ENCODE measurements at places on chromosomes 12 and 14.

DNA sequence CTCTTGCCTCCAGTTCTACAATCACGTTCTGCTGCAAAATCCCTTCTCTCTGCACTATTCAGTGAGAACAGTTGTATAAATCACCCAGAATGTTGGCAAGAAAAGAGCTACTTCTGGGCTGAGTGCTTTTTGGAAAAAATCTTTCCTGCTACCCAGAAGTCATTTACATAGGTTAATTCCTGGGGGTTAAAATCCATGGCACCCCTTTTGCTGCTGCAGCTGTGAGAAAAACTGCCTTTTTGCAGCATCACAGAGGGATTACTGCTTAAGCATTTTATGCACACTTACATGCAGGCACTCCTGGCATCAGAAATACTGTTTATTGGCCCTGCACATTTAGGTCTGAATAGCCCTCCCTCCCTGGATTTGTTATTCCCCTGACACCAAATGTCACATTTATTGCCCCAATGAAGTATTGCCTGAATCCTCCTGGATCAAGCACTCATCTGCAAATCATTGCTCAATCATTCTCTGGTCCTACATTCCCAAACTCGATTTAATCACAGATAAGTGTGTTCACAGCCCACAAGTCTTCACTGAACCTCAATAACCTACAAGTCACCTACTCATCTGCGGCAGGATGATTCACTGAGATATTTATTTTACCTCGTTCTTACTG is 43.1 kb upstream of the CCDC196 start:
- no peak for DNase-seq

- no peak for DNase-seq
These were observed 78.3 kb downstream of the LGMN start for GRCh38 chr14:92670160-92670559.

GRCh38 chr12:119692997-119693396 is 25.1 kb downstream of the PRKAB1 start:
- DNase-seq: no peak

DNA sequence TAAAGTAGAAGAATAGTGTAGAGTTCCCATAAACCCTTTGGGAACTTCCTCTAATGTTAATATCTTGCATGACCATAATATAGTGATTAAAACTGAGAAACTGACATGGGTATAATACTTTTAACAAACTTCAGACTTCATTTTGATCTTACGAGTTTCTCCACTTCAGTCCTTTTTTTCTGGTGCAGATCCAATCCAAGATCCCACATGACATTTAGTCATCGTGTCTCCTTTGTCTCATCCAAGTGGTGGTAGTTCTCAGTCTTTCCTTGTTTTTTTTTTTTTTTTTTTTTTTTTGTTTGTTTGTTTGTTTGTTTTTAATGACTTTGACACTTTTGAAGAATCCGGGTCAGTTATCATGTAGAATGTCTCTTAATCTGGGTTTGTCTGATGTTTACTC is 179.2 kb downstream of the CACNA1C start:
- no peak for DNase-seq

DNA sequence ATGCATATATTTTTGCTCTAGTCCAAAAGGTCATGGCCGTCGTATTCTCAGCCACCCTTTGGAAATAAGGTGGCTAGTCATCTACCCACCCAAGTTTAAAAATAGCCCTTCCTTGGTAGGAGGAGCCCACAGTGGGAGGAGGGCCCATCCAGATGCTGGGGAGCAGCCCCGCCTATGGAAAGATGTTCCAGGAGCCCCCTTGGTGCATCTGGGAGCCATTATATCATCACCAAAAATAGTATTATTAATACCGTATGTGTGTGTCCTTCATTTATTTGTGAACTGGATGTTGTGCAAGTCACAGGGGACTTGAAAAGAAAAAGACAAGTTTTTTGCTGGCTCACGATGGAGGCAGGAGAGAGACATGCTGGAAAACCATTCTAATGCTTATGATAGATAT is 34.0 kb downstream of the EMP1 start:
- no peak for DNase-seq

DNA sequence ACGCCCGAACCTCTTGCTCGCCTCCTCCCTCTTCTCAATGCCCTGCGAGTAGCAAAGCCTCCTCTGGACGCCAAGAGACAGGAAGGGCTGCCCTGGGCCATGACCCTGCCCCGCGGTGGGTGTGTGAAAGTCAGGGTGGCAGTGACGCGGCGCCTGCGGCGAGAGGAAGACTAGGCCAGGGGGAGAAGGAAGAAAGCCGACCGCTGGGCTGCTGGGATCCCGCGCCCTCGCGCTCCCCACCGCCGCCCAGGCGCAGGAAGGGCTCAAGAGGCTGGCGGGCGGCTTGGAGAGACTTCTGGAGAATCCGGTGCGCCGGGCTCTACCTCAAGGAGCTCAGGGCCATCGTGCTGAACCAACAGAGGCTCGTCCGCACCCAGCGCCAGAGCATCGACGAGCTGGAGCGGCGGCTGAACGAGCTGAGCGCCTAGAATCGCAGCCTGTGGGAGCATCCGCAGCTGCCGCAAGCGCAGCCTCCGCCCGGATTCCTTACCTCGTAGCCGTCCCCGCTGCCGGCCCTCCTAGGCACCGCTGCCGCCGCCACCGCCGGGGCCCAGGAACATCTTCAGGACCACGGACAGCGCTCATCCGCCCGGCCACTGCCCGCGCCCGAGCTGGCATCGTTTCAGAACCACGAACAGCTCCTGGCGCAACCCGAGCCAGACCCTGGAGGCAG is 105.0 kb upstream of the PRB2 start:
- peak; percentile 15 for DNase-seq

GRCh38 chr12:50353869-50354593 is 42.4 kb downstream of the FAM186A start:
- no peak for DNase-seq

- DNase-seq: no peak
These were observed 29.1 kb downstream of the ALX1 start for GRCh38 chr12:85309125-85309566.

- no peak for DNase-seq
These were observed 274.6 kb downstream of the RAD51B start for GRCh38 chr14:68094158-68094557.

GRCh38 chr12:3611860-3612703 is 121.1 kb downstream of the PRMT8 start:
- no peak for DNase-seq

DNA sequence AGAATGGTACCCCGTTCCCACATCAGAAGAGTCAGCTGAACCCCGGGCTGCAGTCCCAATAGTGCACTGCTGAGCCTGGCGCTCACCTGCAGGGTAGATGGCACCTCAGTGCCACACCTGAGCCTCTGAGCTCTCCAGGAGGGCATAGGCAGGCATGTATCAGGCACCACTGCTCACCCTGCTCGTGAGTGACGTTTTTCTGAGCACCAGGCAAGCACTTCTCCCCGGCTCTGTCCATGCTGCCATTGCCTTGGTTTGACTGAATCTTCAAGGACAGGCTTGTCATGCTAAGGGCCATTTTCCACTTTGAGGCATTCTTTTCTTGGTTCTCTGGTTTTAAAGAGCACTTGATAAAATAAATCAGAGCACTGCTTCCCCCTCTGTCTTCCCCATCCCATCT is 161.6 kb upstream of the PRMT8 start:
- DNase-seq: no peak

DNA sequence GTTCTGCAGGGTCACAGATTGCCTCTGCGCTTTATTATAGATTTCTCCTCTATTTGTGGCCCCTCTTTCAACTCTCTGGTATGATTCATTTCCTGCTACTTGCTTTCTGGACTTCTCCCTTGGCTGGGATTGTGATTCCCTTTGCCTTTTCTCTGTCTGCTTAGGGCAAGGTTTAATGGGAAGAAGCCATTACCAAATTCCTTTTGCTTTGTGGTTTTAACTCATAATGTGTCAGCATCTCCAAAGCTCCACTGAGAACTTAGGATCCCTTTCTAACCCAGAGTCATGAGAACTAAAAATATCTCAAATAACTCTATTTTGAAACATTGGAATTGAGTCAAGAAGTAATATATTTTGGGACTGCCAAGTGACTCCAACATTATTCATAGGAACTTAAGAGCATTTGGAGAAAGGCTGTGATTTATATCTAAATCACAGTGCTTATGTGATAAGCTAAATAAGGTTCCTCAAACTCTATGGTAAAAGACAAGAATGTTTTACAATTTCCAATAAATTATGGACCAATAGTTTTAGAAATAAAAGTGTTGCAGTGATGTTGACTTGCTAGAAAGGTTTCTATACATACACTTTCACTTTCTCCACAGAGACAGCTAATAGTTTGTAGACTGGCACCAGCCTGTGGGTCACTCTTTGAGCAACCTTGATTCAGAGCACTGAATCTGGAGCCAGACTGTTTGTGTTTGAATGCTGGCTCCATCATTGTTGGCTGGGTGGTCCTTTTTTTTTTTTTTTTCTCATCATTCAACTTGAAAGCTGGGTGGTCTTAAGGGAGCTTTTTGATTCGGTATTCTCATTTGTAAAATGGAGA is 93.9 kb downstream of the DACT1 start:
- DNase-seq: no peak

GRCh38 chr12:85468356-85469157 is 188.5 kb downstream of the ALX1 start:
- DNase-seq: no peak

All from activated CD8-positive, alpha-beta memory T cell treated with anti-CD3 and anti-CD28 coated beads for 4 hours (primary cell).